Hair follicular keratinocyte (primary cell): ENCODE measurements at places on chromosomes 4 and X. TPM values are rescaled to one million over a fixed set of nuclear protein-coding genes. Genes with fewer than 3 reads are reported as not detected.

The SUPT20HL1 gene
- not detected in 2 replicates for total RNA-seq

The PARM1 gene
- under 0.01 TPM in 1 of 2 replicates, not detected in the other for total RNA-seq

The ASB9 gene
- 0.91 and 2.7 TPM in 2 replicates for total RNA-seq

The INTS6L gene
- total RNA-seq, result 3.2 and 4.8 TPM in 2 replicates

The NXF2B gene
- not detected in 2 replicates for total RNA-seq

The STOX2 gene
- 0.08 and 1.7 TPM in 2 replicates for total RNA-seq

The ARHGEF6 gene
- total RNA-seq, result 0.08 TPM in 2 replicates

The SPANXC gene
- total RNA-seq, result not detected in 2 replicates

The PRRG1 gene
- 11.8 and 12.5 TPM in 2 replicates for total RNA-seq

The WNK3 gene
- 0.31 and 0.53 TPM in 2 replicates for total RNA-seq

The FREM3 gene
- not detected in 2 replicates for total RNA-seq

The CFAP47 gene
- total RNA-seq, result not detected in 2 replicates

The CTAG1A gene
- not detected in 2 replicates for total RNA-seq

The NPNT gene
- total RNA-seq, result 0.62 and 2.0 TPM in 2 replicates

The MAGEA11 gene
- not detected in 2 replicates for total RNA-seq

The CT45A2 gene
- total RNA-seq, result not detected in 2 replicates

The VCX3A gene
- total RNA-seq, result not detected in 2 replicates

The CHM gene
- 6.4 and 11.4 TPM in 2 replicates for total RNA-seq

The SLC10A4 gene
- total RNA-seq, result not detected in 2 replicates

The CT45A10 gene
- total RNA-seq, result not detected in 2 replicates

The KLF8 gene
- 4.4 and 4.8 TPM in 2 replicates for total RNA-seq

The TCP11X2 gene
- not detected in 2 replicates for total RNA-seq

The MAEA gene
- 59.7 and 84.2 TPM in 2 replicates for total RNA-seq

The CXorf49 gene
- total RNA-seq, result not detected in 2 replicates

The RNF113A gene
- 11.6 and 14.5 TPM in 2 replicates for total RNA-seq

The LDB2 gene
- not detected in 2 replicates for total RNA-seq

The AMBN gene
- total RNA-seq, result not detected in 2 replicates

The ARMCX5 gene
- total RNA-seq, result 7.3 and 10.3 TPM in 2 replicates

The LRP2BP gene
- 0.08 and 0.31 TPM in 2 replicates for total RNA-seq

The NEUROG2 gene
- not detected in 2 replicates for total RNA-seq

The HTR2C gene
- total RNA-seq, result not detected in 2 replicates

The VBP1 gene
- 50.2 and 68.5 TPM in 2 replicates for total RNA-seq

The DSPP gene
- total RNA-seq, result not detected in 2 replicates

The BEND4 gene
- not detected in 2 replicates for total RNA-seq

The PLAC1 gene
- 0.42 and 1.2 TPM in 2 replicates for total RNA-seq

The ZFYVE28 gene
- total RNA-seq, result 0.23 and 0.31 TPM in 2 replicates

The CYBB gene
- not detected in 2 replicates for total RNA-seq

The CXCL1 gene
- 104 and 131 TPM in 2 replicates for total RNA-seq

The XAGE1A gene
- total RNA-seq, result not detected in 2 replicates

The MAGEA12 gene
- total RNA-seq, result not detected in 2 replicates

The CT45A1 gene
- not detected in 2 replicates for total RNA-seq

The HSFX4 gene
- total RNA-seq, result not detected in 2 replicates

The SYTL4 gene
- total RNA-seq, result 0.38 and 0.39 TPM in 2 replicates

The FAAH2 gene
- total RNA-seq, result 1.7 TPM in 2 replicates

The STPG2 gene
- total RNA-seq, result not detected in 2 replicates

The SMC1A gene
- total RNA-seq, result 22.6 and 41.9 TPM in 2 replicates

The NR3C2 gene
- under 0.01 TPM in 1 of 2 replicates, not detected in the other for total RNA-seq

The CD99 gene
- 167 and 261 TPM in 2 replicates for total RNA-seq

The TCEAL9 gene
- 70.4 and 76.2 TPM in 2 replicates for total RNA-seq

The PRDM8 gene
- 8.0 and 11.0 TPM in 2 replicates for total RNA-seq

The POU3F4 gene
- total RNA-seq, result not detected in 2 replicates

The RIPPLY1 gene
- not detected in 2 replicates for total RNA-seq
